ENCODE measurements at places on chromosomes 6 and 20.

- DNase-seq = no peak
These were observed 47.0 kb upstream of the PCSK2 start for GRCh38 chr20:17179840-17180239.

DNA sequence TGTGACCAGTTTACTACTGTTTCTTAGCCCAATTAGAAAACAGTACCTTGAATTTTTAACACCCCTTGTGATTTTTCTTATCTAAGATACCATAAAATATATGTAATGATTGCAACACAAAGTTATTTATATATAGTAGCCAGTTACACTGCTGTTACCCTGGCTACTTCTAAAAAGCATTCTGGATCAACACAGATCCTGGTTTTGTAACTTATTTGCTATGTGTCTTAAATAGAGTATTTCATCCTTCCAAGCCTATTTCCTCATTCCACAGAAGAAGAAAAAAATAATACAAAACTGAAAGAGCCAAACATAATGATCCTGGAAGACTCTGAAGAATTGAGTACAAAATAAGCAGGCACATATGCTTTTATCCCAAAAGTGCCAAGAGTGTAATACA, 19.0 kb upstream of the GSTA4 start:
- DNase-seq = no peak

GRCh38 chr6:25615471-25615870, 36.5 kb upstream of the SCGN start:
- no peak for DNase-seq

DNA sequence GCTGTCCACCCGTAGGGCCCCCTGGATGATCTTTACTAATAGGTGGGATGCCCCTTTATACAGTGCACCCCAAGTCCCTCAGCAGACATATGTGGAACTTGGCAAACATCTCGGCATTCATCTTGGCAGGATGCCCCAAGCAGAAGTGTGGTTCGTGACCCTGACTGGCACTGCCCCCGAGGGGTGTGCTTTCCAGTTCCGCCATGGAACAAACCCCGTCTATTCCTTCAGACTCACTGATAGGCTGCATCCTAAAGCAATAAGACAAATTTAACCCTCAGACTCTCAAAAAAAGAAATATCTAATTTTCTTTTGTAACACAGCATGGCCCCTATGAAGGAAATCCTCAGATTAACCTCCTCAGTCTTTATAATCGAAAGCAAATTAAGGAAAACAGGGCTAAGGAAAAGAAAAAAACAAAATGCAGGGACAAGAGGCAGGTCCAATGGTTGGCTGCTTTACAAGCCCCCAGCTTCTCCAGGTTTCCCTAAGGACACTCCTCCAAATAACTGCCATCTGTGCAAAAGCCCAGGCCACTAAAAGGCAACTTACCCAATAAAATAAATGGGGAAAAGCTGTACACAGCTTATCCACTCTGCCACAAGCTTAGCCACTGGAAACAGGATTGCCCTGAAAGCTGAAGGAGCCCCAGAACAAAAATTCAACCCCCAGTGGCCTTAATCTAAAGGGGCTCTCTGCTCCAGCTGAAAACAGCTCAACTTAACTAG, 30.5 kb upstream of the RIPK1 start:
- DNase-seq = peak; percentile 24

DNA sequence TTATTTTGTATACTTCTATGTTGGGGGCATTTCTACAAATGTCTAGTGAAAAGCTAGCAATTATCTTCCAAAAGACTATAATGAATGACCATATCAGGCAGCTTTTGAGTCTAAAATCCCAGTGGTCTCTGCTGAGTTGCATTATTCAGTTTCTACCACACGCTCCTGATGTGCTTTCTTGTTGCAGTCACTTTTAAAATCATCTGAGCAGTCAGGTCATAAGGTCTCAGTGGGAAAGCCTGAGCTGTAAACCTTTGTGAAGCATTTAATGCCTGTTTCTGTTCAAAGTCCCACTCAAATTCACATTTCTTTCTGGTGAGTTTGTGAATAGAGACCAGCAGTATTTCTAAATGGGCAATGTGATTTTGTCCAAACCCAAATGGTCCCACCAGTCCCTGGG, 1681.5 kb downstream of the HACE1 start:
- DNase-seq = no peak

DNA sequence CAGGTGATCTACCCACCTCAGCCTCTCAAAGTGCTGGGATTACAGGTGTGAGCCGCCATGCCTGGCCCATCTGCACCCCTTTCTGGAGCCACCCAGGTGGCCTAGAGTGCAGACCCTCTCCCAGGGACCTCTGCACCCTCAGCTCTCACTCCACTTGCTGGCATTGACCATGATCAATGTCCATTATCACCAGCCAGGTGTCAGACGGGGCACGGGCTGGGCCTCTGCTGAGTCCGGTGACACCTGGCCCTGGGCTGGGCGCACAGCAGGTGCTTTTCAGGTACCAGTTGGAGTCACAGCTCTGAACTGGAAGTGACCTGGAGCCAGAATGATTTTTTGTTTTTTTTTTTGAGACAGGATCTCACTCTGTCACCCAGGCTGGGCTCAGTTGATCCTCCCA, 91.8 kb upstream of the PMEPA1 start:
- DNase-seq = no peak

- DNase-seq = no peak
These were observed 66.9 kb downstream of the DLL1 start for GRCh38 chr6:170223718-170224693.
